ENCODE measurements at places on chromosomes 1 and 21. TPM values are rescaled to one million over a fixed set of nuclear protein-coding genes. Genes with fewer than 3 reads are reported as not detected.

Gene CALML6
- 0.27 TPM for total RNA-seq

Gene LHX4
- 0.28 TPM for total RNA-seq

Gene ERO1B
- 2.4 TPM for total RNA-seq

Gene PAQR7
- 20.5 TPM for total RNA-seq

Gene SLC9C2
- total RNA-seq = not detected

Gene RPTN
- not detected for total RNA-seq

Gene EPHX1
- total RNA-seq = 28.7 TPM

Gene CAP1
- 692 TPM for total RNA-seq

Gene HEYL
- total RNA-seq = not detected

Gene DDR2
- 195 TPM for total RNA-seq

Gene PRKACB
- total RNA-seq = 36.1 TPM

Gene PGLYRP3
- total RNA-seq = not detected

Gene MATN1
- not detected for total RNA-seq

Gene ITLN1
- not detected for total RNA-seq

Gene FAM72A
- total RNA-seq = 6.9 TPM

Gene TRIM33
- 21.6 TPM for total RNA-seq

Gene SCNM1
- total RNA-seq = 46.6 TPM

Gene GNG4
- total RNA-seq = 2.0 TPM

Gene CR1L
- not detected for total RNA-seq

Gene PLEKHA6
- total RNA-seq = 1.5 TPM

Gene KRTAP10-8
- not detected for total RNA-seq

Gene SYCP1
- not detected for total RNA-seq

Gene VWA1
- total RNA-seq = 0.37 TPM

Gene EMC1
- 92.6 TPM for total RNA-seq

Gene GBP1
- total RNA-seq = 30.6 TPM

Gene IL10
- not detected for total RNA-seq

Gene TSPAN1
- 1.9 TPM for total RNA-seq

Gene FMO2
- total RNA-seq = not detected

All from HFFc6 (cell line).